ENCODE measurements at places on chromosomes 11 and 22.

- DNase-seq = no peak
Observed at GRCh38 chr11:117378976-117379865, 51.6 kb downstream of the CEP164 start.

GRCh38 chr22:33472462-33473344 is 414.5 kb upstream of the SYN3 start:
- DNase-seq = no peak

DNA sequence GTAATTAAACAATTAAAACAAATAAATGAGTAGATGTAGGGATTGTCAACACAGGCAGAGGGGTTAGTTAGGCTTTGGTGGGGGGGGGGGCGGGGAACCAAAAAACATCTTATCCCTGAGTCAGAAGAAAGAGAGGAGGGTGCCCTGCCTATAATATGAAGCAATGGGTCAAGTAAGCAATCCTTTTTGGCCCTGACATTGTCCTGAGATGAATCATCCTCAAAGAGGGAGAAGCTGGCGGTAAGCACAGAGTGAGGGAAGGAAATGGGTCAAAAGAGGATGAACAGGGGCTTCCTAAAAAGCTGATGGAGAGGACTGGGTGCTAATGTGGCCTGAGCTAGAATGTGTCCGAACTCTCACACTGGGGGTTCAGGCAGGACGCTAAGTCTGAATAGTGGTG is 4.7 kb downstream of the OLFML1 start:
- no peak for DNase-seq

- no peak for DNase-seq
Observed at GRCh38 chr22:40046126-40046525, 51.4 kb downstream of the FAM83F start.

DNA sequence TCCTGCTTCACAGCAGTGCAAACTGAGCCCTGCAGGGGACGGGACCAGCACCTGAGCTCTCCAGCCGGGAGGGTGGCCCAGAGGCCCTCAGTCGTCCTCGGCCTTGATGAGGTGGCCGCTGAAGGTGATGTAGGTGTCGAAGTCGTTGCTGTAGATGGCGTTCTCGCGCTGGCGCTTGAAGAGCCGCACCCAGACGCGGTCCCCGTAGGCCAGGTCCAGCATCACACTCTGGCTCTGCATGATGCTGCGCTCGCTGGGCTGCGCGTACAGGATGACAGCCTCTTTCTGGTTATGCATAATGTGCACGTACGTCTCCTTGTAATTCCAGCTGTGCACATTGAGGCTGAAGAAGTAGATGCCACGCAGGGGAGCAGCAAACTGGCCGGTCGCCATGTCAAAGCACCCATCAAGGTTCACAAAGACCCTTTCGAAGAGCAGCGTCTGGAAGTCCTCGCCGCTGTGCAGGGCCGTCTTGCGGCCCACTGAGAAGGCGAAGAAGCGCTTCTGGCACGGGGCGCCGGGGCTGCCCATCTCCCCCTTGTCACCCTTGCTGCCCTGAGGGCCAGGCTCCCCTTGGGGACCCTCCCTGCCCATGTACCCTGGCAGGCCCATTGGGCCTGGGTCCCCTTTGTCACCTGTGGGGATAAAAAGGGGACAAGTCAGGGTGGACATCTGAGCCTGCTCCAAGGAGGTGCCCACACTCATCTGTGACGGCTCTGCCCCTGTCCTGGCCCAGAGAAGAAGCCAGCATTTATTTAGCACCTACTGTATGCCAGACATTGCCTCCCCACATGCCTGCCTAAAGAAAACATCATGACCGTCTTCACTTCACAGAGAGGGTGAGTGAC is 5.7 kb downstream of the C1QTNF6 start:
- no peak for DNase-seq

GRCh38 chr22:48558606-48559402 is 1268.9 kb downstream of the BRD1 start:
- no peak for DNase-seq

- DNase-seq = no peak
Observed at GRCh38 chr22:22663861-22664800, 19.7 kb downstream of the GGTLC2 start.

GRCh38 chr11:119874660-119875238 is 145.7 kb upstream of the NECTIN1 start:
- DNase-seq = no peak

DNA sequence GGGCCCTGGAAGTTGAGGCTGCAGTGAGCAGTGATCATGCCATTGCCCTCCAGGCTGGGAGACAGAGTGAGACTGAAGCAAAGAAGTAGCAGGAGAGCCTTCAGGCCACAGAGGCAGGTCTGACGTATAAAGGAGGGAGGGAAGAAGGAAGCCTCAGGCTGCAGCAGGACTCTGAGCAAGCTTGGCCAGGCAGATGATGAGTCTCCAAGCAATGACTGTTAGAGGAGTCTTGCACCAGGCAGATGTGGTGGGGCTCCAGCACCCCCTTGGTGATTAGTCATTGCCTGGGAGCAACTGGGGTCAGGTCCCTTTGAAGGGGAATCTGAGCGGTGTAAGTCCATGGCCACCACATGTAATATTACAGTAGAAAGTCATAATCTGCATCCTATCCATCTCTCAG is 36.6 kb upstream of the NFAM1 start:
- DNase-seq = no peak

GRCh38 chr11:110297726-110298300 is 1.4 kb upstream of the RDX start:
- DNase-seq = no peak

- no peak for DNase-seq
Observed at GRCh38 chr11:78822931-78823423, 248.3 kb upstream of the NARS2 start.

DNA sequence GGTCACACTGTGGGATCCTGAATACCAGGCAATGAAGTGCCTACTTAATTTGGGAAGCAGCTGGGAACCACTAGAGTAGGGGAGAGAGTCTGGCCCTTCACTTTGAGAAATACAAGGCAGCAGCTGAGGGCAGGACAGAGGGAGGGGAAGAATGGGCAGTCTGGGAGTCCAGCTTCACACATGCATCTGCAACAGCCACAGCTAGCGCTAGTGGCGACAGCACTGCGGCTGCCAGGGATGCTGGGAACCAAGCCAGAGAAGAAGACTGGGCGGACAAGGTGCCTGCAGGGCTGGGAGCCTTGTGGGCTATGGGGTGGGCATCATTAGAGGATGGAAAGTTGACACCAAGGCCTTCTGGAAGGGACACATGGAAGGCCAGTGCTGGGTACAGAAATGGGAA is 15.8 kb downstream of the SCUBE2 start:
- DNase-seq = no peak

DNA sequence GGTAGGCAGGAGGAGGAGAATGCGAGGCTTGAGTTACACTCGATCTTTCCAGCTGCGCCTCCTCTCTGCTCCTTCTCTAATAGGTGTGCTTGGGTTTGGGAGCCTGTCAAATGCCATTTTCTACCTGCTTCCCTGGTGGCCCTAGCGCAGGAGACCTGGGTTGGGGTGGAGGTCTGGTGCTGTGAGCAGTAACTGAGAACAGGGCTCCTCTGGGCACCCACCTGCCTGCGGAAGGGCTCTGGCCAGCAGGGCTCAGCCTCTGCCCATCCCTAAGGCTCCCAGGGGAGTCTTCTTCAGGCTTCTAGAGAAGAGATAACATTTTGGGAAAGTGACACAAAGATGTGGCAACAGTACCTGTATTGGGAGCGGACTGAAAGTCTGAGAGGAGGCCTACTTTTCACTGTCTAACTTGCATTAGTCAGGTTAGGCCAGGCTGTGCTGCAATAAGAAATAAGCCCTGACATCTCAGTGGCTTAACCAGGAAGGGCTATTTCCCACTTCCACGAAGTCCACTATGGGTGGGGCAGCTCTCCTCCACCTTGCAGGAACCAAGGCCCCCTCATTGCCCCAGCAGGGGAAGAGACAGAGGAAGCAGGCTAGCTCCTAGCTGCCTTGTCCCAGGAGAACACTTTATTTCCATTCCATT is 7.7 kb upstream of the LTO1 start:
- DNase-seq = no peak

DNA sequence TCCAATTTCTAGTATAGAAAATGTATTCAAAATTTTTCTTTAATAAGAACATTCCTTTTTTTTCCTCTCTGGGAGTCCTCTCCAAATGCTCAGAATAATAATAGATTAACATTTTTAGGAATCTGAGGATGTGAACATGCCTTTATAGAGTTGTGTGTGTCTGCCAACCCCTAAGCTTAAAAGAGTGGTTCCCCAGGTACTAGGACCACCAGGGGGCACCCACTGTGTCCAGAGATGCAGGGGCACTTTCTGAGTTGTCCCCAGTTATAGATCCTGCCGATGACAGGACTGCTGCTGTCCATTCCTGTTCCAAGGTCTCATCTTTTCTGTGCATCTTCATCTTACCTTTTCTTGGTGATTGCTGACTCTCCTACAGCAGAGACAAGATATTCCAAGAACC is 27.0 kb upstream of the MICAL2 start:
- DNase-seq = no peak

DNA sequence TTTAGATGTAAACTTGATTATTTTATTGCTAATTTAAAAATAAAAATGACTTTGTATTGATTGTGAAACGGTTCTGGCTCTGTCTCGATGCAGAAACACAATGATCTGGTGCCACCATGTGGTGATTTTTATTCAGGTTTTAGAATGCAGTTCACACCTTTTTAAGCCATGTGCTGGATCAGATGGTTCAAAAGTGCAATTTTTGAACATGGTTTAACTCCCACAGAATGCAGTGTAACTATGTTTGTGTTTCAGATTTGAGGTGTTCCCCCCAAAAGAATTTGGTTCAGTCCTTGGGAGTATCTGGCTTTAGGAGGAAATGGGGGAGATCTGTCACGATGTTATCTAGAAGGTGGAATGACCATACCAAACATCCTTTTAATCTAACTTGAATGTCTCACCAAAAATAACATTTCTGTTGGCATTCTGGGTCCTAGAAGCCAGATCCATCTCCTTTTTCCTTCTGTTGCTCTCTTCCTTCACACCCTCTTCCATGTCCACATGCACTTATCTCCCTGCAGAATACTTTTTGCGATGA is 7.9 kb downstream of the MRPL16 start:
- DNase-seq = no peak

- DNase-seq = peak; percentile 62
Observed at GRCh38 chr22:44625981-44626687, 75.9 kb upstream of the PRR5 start.

- DNase-seq = no peak
Observed at GRCh38 chr22:42214633-42215415, 55.6 kb downstream of the TCF20 start.
